NCI-H1092 treated with DMSO at 0.1 percent for 48 hours (cell line): ENCODE measurements at places on chromosomes 5 and 9.

DNA sequence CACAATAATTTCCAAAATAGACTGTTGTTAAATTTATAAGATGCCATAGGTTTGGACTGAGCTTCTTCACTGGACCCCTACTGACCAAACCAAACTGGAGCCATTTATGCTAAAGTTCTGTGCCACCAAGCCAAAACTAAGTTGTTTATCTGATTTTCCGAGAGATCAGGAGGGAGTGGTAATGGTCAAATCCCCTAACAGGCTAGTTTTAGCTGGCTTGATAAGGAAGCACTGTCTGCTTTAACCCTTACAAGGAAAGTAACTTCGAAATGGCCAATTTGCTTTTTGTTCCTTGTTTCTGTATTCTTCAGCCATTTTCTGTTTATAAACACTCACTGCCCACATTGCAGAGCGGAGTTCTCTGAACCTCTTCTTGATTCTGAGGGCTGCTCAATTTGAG, 246.8 kb upstream of the TUT7 start:
- no peak for DNase-seq

- no peak for DNase-seq
Observed at GRCh38 chr5:149386166-149386565, 7.1 kb upstream of the IL17B start.

DNA sequence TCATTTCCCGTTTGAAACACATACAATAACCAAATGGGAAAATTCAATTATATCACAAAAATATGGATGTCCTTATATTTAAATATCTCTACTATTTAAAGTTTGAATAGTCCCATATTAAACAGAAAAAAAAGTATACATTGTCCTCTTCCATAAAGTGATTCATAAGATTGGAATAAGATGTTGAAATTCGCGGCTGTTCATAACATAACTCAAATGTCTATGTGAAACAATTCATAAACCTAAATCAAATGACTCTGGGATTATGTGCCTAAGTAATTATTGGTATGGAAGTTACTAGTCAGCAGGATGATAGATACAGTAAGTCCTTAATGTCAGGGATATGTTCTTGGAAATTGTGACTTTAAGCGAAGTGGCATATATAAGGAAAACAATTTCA, 3.9 kb upstream of the EFNA5 start:
- DNase-seq: no peak

- DNase-seq: no peak
Observed at GRCh38 chr5:178111925-178112324, 1.4 kb upstream of the N4BP3 start.

GRCh38 chr5:92041911-92042660, 659.0 kb upstream of the ARRDC3 start:
- no peak for DNase-seq

GRCh38 chr5:173582216-173583111, 34.0 kb downstream of the BOD1 start:
- DNase-seq: no peak

- no peak for DNase-seq
Observed at GRCh38 chr5:57303985-57304384, 130.1 kb downstream of the GPBP1 start.

- no peak for DNase-seq
Observed at GRCh38 chr9:2809692-2810419, 34.0 kb downstream of the PUM3 start.
